GM12891 (cell line): ENCODE measurements at places on chromosomes 4 and X.

DNA sequence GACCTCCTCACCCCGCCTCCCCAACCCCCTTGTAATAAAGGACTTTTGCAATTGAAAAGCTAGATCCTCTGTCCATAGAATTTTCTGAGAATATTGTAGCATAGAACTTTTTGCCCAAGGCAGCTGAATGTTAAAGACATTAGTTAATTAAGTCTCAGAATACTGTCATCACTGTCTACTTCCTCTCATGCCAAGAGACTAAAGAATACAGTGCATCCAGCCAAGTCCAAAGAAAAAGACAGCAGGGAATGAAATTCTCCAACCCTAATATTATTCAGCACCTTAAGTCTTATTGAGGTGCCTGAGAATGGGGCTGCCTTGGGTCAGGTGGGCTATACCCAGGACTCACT, 313.3 kb upstream of the GATB start:
- no peak for DNase-seq

DNA sequence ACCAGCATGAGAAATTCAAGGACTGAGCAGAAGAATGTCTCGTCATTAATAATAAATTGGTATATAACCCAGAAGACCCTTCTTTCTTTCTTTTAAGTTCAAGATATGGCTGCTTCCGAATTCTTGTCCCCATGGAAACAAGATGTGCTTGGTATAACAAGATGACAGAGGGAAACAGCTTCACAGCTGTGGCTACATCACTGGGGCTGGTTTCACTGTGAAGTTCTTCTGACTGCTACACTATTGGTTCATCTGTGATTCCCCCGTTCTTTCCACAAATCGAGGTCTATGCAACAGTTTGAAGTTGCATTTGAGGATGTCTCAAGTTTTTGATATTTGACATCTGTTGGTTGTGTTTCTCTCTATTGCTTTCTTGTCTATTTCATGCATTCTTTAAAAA, 12.3 kb upstream of the DTHD1 start:
- DNase-seq, result no peak

DNA sequence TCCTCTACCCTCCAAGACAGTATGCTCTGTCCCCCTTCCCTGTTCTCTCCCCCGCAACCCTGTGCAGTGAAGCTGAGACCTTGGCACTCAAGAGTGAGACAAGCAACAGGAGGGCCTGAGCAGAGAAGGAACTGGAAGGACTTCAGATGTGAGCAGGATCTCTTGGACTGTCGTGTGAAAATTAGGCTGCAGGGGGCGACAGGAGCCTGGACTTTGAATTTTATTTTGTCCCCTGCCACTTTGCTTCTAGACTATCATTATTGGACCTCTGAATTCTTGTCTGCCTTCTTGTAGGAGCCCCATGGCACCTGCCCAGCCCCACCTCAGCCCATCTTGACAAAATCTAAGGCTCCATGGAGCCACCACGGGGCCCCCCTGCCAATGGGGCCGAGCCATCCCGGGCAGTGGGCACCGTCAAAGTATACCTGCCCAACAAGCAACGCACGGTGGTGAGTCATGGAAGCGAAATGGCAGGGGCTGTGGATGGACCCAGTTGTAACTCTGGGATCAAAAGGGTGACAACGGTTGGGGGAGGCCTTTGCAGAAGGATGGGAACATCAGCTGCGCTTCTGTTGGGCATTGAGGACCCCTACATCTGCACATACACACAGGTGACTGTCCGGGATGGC, 1.7 kb downstream of the ARAF start:
- no peak for DNase-seq

DNA sequence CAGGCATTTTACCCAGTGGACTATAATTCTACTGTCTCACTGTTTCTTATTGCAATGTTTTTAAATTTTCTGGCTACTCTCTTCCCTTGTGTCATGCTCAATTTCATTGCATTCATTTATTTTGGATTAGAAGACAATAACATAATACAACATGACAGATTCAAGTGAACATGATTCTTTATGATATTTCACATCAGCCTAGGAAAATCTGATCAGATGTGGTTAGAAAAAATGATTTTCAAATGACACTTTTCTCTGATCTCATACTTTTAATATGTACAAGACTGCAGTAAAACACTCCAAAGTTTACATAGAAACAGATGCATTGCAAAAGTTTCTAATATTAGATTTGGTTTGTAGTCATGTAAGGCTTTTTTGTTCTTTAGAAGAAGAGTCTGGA, 586.0 kb downstream of the ACTRT1 start:
- no peak for DNase-seq

DNA sequence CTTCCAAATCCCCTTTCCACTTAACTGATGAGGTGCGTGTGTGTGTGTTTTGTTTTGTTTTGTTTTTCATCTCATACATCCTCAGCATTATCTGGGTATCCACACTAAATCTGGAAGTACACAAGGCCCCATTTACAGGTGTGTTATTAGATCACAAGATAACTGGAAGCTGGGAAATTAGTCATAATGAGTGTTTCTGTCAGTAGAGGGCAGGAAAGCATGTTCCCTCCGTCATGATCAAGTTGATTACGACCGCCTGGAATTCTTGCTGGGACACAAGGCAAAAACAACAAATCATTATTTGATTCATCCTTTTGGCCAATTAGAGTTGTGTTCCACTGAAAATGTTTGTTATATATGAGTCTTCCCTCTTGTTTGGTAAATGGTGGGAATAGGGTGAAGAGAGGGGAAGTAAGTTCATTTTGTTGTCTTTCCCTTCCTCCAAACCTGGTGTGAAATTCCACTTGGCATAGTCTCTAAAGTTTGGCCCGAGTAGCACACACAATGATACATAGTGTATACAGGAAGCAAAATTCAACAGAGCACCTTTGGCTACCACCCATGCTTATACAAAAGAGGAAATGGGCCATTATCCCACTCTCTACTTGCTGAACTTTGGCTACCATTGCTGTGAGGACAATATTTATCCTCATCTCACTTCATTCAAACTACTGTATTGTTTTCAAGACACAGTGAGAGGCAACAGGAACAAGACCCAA, 33.3 kb upstream of the TLL1 start:
- no peak for DNase-seq

GRCh38 chr4:101693842-101694398, 96.6 kb upstream of the BANK1 start:
- no peak for DNase-seq

GRCh38 chrX:134741746-134742145, 83.5 kb upstream of the PLAC1 start:
- no peak for DNase-seq

DNA sequence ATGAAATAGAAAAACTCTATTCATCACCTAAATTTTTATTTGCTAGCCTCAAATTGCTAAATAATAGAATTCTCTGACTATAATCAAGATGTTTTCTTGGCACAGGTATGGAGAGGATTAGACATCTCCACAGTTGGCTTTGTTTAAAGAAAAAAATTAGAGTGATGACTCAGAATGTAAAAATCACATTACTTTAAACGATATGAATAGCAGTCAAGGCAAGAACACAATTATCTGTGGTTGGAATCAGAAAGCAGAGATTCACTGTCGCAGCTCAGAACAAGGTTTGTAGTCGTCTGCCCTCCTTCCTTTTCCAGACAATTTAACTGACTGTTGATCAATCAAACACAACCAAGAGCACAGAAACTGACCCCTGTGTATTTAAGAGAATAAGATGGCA, 32.2 kb upstream of the CCKAR start:
- no peak for DNase-seq
